ENCODE measurements at places on chromosomes 12 and 14.

- no peak for DNase-seq
Measured at GRCh38 chr12:14327711-14328110, 37.8 kb upstream of the ATF7IP start.

DNA sequence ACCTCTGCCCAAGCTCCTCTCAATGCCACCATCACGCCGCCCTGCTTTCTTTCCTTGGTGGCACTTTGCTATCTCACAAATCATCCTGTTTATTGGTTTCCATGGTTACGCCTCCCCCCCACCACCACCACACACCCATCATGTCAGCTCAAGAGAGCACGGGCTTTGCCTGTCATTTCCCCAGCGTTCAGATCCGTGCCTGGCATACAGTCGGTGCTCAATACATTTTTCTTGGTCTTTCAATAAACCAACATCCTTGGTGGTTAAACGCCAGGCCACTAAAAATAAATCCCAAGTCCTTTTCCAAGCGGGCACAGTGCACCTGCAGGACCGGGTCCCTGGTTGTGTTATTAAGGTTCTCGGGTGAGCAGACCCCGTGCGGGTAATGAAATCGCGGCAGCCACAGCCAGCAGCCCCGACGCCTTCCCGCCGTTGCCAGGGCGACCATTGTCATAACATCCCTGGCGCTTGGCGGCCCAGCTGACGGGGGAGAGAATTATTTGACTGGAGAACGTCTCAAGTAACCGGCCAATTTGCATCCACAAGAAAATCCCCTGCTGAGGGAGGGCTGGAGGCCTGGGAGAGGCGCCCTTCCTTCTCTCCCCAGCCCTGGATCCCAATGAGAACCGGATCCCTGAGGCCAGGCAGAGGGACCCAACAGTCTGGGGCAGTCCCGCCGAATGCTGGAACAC is 92.9 kb downstream of the KSR2 start:
- DNase-seq: peak; percentile 66

GRCh38 chr12:75366629-75367028 is 24.3 kb upstream of the GLIPR1L2 start:
- DNase-seq: no peak

GRCh38 chr12:51653431-51653830 is 62.4 kb downstream of the SCN8A start:
- no peak for DNase-seq

- DNase-seq: no peak
Measured at GRCh38 chr12:67540920-67541624, 107.5 kb upstream of the DYRK2 start.

DNA sequence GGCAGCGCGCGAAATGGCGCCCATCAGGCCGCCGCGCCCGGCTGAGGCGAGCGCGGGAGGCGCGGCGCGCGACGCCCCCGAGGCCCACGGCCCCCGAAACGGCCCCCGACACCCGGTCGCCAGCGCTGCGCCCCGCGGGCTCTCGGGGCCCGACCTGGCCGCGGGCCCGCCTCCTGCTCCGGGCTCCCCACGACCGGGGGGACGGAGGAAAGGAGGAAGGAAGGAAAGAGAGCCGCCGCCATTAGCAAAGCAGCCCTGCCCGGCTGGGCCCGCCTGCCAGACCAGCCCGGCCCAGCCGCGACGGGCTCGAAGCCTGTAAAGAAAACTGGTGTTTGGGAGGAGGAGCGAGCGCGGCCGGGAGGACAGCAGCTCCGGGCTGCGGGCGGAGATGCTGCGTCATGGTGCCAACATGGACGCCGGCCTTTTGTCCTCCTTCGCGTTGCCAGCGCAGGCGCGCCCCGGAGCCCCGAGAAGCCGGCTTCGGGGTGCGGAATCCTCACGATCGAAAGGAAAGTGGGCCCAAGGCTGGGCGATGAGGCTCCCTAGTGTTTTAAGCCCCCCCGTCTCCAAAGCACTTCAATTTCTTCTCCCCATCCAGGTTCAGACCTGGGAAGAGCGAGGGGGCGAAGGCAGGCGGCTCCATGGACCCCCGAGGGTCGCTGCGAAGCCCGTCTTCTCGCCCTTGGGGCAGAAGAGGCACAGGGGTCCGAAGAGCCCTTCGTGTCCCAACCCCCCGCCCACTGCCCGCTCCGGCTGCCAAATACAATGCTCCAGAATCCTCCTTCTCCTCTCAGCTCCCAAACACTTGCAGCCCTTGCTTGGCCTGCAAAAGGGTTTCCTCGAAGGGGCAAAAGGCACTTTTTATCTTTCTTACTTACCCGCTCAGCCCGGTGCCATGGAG is 2.9 kb upstream of the SETD1B start:
- DNase-seq: peak; percentile 85

- no peak for DNase-seq
Measured at GRCh38 chr12:61857968-61858367, 402.2 kb upstream of the USP15 start.

- DNase-seq: no peak
Measured at GRCh38 chr14:66254038-66254437, 232.1 kb upstream of the CCDC196 start.

GRCh38 chr12:93378998-93379325 is 1.2 kb downstream of the NUDT4 start:
- peak; percentile 43 for DNase-seq

- no peak for DNase-seq
Measured at GRCh38 chr14:98015921-98016320, 1218.7 kb downstream of the VRK1 start.

GRCh38 chr12:57428965-57429364 is 1.9 kb downstream of the R3HDM2 start:
- no peak for DNase-seq

DNA sequence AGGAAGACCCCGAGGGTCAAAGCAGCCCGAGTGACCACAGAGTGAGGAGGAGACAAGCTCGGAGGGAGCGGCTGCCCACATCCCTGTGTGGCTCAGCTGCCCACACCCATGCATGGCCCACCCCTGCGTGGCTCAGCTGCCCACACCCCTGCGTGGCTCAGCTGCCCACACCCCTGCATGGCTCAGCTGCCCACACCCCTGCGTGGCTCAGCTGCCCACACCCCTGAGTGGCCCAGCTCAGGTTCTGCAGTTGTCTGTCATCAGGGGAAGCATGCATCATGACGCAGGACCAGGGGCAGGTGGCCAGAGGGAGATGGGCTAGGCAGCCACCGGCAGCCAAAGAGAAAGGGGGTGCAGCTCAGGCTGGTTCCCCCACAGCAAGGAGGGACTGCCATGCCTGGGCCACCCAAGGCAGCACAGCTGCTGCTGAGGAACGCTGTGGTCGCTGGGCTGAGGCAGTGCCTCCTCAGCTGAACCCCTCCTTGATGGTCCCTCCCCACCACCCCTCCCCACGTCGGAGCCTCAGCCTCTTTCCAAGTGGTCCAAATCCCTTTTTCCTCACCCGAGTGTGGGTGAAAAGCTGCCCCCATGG is 33.3 kb upstream of the NUDT14 start:
- DNase-seq: no peak

DNA sequence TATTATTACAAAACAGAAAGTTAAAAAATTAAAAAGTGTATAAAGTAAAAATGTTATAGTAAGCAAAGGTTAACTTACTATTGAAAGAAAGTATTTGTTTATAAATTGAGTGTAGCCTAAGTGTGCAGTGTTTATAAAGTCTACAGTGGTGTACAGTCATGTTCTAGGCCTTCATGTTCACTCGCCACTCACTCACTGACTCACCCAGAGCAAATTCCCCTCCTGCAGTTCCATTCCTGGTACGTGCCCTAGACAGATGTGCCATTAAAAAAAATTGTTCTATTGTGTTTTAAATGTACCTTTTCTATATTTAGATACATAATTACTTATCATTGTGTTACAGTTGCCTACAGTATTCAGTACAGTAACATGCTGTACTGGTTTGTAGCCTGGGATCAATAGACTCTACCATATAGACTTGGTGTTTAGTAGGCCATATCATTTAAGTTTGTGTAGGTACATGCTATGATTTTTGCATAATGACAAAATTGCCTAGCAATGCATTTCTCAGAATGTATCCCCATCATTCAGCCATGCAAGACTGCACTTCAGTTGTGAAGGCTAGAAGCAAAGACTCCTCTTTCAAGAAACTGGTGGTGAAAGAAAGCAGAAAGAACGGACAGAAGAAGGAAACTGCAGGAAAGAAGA is 100.6 kb downstream of the DACT1 start:
- no peak for DNase-seq

DNA sequence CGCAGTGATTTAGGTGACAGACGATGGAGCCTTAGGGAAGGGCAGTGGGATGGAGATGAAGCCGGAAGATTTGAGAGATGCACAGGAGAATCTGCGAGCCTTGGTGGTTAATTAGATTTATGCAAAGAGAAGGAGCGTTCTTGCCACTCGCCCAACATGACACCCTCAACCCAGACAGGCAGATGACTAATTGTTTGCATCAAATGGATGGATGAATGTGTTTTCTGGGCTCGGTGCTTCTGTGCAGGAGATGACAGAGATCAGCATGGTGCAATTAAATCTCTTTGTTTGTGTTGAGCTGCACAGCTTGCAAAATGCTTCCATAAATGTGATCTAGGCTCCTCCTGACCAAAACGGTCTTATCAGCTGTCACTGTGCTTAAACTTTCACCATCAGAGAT is 202.3 kb upstream of the PRMT8 start:
- no peak for DNase-seq

DNA sequence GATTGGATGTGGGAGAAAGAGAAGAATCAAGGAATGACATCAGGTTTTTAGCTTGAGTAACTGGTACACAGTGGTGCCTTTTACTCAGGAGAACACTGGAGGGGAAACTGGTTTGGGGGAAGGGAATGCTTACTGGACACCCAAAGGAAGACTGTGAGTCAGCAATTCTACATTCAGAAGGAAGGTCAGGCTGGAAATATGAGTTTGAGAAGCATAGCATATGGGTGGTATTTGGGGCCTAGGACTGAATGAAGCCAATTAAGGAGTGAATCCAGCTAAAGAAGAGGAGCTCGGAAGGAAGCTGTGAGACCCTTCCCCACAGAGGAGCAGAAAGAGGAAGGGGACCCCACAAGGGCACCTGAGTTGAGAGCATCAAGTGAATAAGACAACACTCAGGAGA is 35.4 kb downstream of the DMAC2L start:
- DNase-seq: no peak

DNA sequence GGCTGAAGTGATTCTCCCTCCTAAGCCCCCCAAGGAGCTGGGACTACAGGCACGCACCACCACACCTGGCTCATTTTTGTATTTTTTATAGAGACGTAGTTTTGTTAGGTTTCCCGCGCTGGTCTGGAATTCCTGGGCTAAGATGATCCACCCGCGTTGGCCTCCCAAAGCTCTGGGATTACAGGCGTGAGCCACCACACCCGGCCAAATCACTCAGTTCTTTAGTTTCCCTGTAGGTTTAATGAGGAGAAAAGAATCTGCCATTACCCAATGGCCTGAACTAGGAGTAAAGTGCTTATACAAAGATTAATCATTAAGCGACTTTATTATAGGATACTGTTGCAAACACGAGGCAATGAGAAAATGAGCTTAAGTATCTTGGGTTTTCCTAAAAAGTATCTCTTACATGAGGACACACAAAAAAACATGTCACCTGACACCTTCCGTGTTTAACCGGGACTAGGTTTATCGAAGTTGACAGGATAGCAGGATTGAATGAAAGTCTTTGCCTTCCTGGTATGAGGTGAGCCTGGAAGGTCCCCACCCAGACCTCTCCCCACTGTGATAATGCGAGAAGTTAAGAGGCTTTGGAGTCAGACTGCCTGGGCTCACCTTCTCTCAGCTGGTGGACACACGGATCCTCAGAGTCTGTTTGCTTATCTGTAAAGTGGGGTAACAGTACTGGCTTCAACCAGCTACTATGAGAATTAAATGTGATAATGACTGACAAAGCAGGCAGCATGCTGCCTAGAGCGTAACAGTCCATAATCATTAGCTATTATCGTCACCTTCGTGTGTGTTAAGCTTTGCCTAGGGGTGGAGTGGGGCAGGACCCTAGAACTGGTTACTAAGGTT is 133.5 kb upstream of the KRAS start:
- no peak for DNase-seq

- DNase-seq: no peak
Measured at GRCh38 chr12:14802721-14803010, 612 bp downstream of the WBP11 start.

GRCh38 chr12:49683599-49684309 is 23.5 kb downstream of the FMNL3 start:
- no peak for DNase-seq

GRCh38 chr12:57181561-57182155 is 34.2 kb upstream of the LRP1-AS start:
- DNase-seq: no peak

- no peak for DNase-seq
Measured at GRCh38 chr14:26304056-26304455, 293.8 kb downstream of the NOVA1 start.

GRCh38 chr12:1619587-1619986 is 9.4 kb upstream of the WNT5B start:
- no peak for DNase-seq

GRCh38 chr12:4871514-4871913 is 38.2 kb upstream of the KCNA1 start:
- no peak for DNase-seq

GRCh38 chr12:123200414-123200813 is 32.5 kb downstream of the MPHOSPH9 start:
- DNase-seq: no peak

- DNase-seq: no peak
Measured at GRCh38 chr12:42807766-42808165, 218.2 kb upstream of the PRICKLE1 start.

- DNase-seq: peak; percentile 69
Measured at GRCh38 chr14:63478010-63478409, 65.2 kb downstream of the PPP2R5E start.
